ENCODE measurements at places on chromosomes 16 and 17.

GRCh38 chr17:7406235-7406825 lies 1.3 kb upstream of the NLGN2 start:
- no peak for DNase-seq

DNA sequence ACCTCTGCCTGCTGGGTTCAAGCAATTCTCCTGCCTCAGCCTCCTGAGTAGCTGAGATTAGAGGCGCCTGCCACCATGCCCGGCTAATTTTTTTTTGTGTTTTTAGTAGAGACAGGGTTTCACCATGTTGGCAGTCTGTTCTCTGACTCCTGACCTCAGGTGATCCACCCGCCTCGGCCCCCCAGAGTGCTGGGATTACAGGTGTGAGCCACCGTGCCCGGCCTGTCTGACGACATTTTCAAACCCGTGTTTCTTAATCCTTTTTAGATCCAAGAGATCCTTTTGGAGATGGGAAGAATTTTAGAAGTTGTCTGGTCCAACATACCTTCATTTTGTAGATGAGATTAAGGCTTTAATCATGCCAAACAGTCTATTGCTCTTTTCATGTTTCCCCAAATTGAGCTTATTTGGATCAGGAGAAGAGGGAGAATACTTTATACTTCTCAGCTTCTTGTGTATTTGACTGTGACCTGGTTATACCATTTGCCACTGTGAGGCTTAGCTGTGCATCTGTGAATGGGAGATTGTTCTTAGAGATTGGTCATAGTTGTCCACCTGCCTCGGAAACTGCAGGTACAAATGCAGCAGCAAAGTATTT lies 25.8 kb downstream of the USP10 start:
- DNase-seq, result no peak

DNA sequence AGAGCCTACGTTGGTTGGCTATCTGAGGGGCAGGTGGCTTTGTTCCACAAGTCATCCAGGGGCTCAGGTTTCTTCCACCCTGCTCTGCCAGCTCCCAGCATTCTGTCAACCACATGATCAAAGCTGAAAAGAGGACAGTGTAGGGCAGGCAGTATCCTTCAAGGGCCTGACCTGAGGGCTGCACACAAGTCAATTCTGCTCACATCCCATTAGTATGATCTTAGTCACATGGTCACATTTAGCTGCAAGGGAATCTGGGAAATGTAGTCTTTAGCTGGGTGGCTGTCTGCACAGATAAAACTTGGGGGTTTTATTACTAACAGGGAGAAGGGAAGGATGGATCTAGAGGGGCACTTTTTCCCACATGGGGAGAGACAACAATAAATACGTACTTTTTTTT lies 97.3 kb downstream of the SALL1 start:
- no peak for DNase-seq

GRCh38 chr17:78737332-78737731 lies 44.7 kb downstream of the CYTH1 start:
- DNase-seq, result no peak

GRCh38 chr17:17880577-17881196 lies 43.9 kb upstream of the SREBF1 start:
- DNase-seq, result no peak

DNA sequence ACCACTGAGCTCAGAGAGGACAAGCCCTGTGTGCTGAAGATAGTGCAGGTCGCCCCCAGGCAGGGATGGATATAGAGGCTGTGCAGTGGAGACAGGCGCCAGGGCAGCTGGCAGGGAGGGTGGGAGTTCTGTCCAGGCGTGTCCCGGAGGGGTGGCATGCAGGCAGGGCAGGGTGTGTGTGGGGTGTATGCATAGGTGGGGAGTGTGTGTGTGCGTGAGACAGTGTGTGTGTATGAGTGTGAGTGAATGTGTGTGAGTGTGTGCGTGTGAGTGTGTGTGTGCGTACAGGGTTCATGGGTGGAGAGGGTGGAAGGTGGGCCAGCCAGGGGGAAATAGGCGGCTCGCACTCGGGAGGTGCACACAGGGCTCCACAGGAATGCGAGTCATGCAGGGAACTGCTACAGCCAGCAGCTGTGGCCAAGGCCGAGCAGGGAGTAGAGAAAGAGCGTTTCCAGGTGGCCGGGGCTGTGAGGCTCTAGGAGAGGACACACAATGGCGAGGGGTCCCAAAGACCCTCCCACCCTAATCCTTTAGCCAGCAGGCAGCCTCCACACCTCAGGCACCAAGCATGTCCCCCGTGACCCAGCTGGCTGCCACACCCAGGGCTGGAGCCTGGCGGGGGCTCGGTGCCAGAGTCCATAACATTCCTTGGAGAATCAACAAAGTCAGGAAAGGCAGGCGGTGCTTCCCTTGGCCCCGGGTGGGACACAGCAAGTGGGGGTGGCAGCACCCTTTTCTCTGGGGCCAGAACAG lies 4.6 kb downstream of the PLCD3 start:
- DNase-seq, result no peak

GRCh38 chr17:38729368-38729885 lies 714 bp upstream of the CISD3 start:
- DNase-seq, result no peak

DNA sequence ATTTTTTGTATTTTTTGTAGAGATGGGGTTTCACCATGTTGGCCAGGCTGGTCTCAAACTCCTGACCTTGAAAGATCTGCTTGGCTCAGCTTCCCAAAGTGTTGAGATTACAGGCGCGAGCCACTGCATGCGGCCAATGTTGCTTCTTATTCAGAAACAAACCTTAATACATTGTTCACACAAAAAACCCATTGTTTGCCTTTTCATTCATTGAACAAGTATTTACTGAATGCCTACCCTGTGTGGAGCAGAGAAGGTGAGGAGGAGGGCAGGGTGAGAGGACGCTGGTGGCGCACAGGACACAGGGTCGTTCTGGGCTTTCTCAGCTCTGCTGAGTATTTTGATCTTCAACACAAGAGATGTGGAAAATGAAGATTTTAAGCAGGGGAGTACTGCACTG lies 8.0 kb upstream of the KRT23 start:
- DNase-seq, result no peak

GRCh38 chr17:17730250-17730935 lies 49.1 kb downstream of the RAI1 start:
- DNase-seq, result no peak

DNA sequence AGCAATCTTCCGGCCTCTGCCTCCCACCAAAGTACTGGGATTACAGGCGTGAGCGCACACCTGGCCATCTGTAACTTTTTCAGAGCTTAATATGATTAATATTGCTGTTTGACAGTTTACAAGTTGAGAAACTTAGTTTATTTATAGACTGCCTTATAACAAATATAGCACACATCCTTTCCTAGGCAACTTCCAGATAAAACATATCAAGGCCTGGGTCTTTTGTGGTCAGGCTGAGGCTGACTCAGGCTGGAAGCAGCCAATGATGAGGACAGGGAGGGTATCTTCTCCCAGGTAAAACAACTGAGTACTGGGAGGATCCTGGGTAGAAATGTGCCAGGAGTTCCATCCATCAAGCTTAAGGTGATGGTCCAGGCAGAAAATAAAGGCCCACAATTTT lies 16.2 kb downstream of the LUC7L start:
- no peak for DNase-seq

GRCh38 chr17:72069586-72070202 lies 51.1 kb upstream of the SOX9 start:
- no peak for DNase-seq

DNA sequence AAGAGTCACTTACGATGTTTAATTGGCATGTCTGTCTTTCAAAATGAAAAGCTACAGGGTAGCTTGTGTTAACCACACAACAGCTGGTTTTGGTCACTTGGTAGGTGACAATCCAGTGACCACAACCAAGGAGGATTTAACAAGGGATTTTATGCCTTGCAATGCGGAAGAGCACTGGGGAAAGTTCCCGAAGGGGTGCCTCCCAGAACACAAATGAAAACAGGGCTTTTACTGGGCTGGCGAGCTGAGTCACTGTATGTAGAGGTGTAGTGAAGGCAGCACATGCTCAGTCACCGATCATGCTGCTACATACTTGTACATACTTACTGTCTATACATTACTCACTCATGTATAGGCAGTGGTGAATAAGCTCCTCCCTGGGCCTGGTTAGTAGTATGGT lies 483.5 kb downstream of the CDH13 start:
- no peak for DNase-seq

DNA sequence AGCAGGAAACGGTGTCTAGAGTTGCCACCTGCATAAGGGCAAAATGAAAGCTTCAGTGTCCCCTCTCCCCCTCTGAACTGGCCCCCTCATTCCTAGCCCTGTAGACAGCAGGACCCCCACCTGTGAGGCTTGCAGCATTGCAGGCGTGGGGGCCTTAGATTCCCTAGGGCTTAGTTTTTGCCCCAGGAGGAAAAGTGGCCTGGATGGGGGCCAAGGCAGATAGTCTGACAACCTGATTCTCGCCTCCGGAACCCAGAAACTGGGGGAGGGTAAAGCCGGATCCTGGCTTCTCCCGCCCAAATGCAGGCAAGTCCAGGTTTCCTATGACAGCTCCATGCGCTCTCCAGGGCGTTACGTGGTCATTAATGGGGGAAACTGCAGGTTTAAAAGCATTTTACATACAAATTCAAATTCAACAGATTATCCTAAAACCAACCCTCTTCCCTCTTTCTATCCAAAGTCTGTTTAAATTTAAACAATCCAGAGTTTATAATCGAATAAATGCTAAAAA lies 678 bp upstream of the HOXB6 start:
- no peak for DNase-seq

GRCh38 chr16:1408171-1408837 lies 6.2 kb downstream of the UNKL start:
- DNase-seq, result peak; percentile 94

DNA sequence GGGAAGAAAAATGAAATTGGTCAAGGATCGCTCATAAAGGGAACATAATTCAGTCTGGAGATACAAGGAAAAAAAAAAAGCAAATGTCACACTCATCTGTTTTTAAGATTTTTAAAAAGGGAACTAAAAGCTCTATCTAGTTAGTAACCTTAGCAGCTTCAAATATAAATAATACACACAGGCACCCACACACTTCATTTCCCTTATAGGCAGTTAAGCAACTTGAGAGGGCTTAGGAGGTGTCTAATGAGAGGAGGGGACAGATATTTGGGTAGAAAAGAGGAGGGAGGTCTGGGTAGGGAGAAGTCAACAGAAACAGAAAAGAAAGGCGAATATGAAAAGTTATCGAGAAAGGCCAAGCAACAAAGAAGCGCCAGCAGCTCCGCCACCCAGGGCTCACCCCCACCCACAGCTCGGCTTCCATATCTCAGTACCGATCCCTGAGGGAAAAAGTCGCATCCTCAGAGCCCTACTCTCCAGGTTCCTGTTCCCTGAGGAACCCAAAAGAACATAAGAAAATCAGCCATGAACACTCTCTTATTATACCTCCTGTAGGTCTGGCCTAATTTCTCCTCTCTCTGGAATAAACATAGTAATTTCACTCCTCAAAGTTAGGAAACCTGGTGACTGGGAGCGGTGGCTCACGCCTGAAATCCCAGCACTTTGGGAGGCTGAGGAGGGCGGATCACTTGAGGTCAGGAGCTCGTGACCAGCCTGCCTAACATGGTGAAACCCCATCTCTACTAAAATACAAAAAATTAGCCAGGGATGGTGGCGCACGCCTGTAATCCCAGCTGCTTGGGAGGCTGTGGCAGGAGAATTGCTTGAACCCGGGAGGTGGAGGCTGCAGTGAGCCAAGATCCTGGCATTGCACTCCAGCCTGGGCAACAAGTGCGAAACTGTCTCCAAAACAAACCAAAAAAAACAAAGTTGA lies 69.6 kb upstream of the RCVRN start:
- DNase-seq, result no peak

GRCh38 chr16:621526-622105 lies 9.2 kb upstream of the WFIKKN1 start:
- DNase-seq, result no peak

DNA sequence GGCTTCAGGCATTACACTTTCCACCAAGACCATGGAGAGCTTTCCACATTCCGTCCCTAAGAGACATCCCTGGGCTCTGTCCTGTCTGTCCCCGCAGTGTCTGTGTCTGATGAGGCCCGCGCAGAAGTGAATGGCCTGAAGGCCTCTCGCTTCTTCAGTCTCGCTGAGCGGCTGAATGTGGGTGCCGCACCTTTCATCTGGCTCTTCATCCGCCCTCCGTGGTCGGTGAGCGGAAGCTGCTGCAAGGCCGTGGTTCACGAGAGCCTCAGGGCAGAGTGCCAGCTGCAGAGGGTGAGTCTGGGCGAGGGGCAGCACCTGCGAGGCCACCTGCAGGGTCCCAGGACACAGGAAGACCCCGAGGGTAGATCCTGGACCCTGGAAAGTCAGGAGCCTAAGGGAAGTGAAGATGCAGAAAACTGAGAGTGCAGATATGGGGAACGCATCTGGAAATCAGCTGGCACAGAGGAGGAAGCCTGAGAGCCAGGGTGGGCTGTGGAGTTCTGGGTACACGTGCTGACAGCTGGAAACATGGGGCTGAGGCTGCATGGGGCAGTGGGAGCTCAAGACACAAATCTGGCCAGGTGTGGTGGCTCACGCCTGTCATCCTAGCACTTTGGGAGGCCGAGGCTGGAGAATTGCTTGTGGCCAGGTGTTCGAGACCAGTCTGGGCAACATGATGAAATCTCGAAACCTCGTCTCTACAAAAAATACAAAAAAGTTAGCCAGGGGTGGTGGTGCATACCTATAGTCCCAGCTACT lies 8.0 kb downstream of the CCNF start:
- DNase-seq, result peak; percentile 10

- DNase-seq, result no peak
These were observed 108.5 kb downstream of the PCTP start for GRCh38 chr17:55859301-55859795.

- DNase-seq, result no peak
These were observed 17.6 kb upstream of the ITGAM start for GRCh38 chr16:31242206-31242605.

GRCh38 chr16:79593074-79593531 lies 7.4 kb downstream of the MAF start:
- no peak for DNase-seq

DNA sequence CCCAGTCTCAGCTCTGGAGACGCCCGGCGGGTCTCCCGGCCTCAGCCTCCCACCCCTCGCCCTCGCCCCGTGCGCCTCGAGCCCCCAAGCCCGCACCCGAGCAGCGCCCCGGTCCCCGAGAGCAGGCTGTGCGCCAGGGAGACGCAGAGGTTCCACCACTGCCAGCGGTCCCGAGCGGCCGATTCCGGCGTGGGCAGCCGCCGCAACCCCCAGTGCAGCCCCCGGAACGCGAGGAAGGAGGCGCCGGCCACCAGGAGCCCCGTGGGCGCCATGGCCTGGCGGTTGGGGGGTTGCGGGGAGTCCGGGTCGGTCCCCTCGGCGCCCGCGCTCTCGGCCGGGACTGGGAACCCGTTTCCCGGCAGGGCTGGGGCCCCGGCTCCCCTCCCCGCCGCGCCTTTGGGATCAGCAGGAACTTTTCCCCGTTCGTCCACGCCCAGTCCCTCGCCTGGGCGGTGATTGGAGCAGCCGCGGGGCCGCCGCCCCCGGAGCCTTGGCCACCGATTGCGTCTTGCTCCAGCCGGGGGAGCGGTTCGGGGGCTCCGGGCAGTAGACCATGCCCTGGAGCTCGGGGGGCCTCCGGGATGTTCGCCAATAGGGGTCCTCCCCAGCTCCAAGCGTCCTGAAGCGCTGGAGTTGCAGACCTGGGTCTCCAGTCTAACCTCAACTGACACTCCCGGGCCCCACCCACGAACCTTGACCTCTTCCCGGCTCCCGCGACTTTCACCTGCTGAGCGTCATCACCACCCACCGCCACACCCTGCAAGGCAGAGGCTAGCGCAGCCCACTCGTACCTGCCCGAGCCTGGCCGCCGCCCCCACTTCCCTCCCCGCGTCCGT lies at the start of gene TLCD2:
Gene TLCD2, minus strand, starts transcription at position 407 of the 836 bp plus-strand sequence. Its CDS starts 135 bp downstream, at position 272.
- DNase-seq, result no peak

GRCh38 chr17:36183001-36183971 lies 6.8 kb upstream of the TBC1D3B start:
- peak; percentile 25 for DNase-seq

Data from CD4-positive, alpha-beta T cell treated with Interleukin-15 for 1 hour (primary cell).